ENCODE measurements at places on chromosomes 1 and 21.

DNA sequence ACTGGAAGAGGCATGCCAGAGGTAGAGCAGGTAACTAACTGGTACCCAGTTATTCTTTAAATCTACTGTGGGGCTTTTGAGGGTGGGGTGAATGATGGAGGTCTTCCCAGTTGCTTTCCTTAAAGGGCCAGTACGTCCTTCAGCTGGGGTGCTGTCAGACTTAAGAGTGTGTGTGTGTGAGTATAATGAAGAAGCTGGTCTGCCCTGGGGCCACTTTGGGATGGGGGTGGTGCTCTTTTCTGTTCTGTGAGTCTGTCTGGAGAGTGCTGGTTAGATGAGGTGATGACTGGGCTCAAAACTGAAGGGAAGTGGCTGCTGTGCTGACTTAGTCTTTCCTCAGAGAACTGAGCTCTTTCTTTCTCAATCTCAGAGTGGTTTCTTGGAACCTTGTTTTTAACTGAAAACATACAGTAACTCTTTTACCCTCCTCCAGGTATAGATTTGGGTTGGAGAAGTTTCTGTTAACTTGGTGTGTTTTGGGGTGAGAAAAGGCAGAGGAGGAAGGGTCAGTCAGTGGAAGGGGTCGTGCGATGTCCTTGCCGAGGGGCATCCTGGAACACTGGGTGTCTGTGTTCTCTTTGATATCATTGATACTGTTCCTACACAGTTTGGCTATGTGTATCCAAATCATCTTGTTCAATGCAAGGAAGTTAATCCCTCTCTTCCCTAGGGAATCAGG lies 746 bp downstream of the MACF1 start:
- DNase-seq: peak; percentile 88

DNA sequence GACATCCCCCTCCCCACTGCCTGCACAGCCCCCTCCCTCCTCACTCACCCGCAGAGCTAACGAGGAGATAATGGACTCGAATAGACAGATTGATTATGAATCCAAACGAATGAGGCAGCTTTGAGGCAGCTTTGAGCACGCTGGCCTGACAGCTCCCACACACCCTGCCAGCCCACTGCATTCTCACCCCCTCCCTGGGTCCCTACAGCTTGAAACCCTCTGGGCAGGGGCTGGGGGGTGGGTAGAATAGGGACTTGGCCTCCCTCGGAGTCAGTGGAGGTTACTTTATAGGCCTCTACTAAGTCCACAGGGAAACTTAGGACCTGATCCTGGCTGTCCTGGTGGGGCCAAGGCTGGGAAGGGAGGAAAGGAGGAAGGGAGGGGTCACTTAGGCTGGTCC lies 1.9 kb downstream of the NTRK1 start:
- no peak for DNase-seq

GRCh38 chr1:109923946-109924275 lies 13.3 kb downstream of the CSF1 start:
- no peak for DNase-seq

DNA sequence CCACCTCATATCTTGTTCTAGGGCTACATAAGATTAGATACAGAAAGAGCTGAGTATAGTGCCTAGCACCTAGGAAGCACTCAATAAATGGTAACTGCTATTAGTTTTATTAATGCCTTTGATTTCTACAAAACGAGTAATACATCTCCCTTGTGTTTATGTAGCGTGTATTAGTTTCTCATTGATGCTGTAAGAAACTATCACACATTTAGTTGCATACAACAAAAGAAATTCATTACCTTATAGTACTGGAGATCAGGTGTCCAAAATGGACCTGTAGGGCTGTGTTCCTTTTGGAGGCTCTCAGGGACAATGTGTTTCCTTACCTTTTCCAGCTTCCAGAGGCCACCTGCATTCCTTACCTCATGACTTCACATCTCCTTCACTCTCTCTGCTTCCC lies 961 bp upstream of the ERO1B start:
- DNase-seq: no peak

- no peak for DNase-seq
Measured at GRCh38 chr1:176051402-176051801, 155.7 kb downstream of the COP1 start.

GRCh38 chr1:210362526-210362925 lies 33.8 kb downstream of the HHAT start:
- DNase-seq: no peak

- DNase-seq: no peak
Measured at GRCh38 chr1:22875841-22876240, 96.8 kb downstream of the LACTBL1 start.

- DNase-seq: no peak
Measured at GRCh38 chr1:20125100-20125499, 5.8 kb upstream of the PLA2G2D start.

- no peak for DNase-seq
Measured at GRCh38 chr21:18058731-18059398, 185.8 kb upstream of the CHODL start.
